CD4-positive, alpha-beta memory T cell (primary cell): ENCODE measurements at places on chromosomes 4 and X. TPM values are rescaled to one million over a fixed set of nuclear protein-coding genes. Genes with fewer than 3 reads are reported as not detected.

Gene CXCL6
- not detected for total RNA-seq

- no peak for DNase-seq
Measured at GRCh38 chrX:38868941-38869401, 67.7 kb downstream of the MID1IP1 start.

DNA sequence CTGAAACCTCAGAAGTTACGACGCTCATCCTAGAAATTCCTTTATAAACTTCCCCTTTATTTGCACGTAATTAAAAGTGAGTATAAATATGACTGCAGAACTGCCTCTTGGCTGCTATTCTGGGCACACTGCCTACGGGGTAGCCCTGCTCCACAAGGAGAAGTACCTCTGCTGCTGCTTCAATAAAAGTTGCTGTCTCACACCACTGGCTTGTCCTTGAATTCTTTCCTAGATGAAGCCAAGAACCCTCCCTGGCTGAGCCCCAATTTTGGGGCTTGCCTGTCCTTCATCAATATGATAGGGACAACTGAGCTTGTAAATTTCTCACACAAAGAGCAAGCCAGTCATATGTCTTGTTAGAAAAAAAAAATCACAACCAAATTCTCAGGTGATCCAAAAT, 115.8 kb downstream of the VEGFC start:
- DNase-seq = no peak

DNA sequence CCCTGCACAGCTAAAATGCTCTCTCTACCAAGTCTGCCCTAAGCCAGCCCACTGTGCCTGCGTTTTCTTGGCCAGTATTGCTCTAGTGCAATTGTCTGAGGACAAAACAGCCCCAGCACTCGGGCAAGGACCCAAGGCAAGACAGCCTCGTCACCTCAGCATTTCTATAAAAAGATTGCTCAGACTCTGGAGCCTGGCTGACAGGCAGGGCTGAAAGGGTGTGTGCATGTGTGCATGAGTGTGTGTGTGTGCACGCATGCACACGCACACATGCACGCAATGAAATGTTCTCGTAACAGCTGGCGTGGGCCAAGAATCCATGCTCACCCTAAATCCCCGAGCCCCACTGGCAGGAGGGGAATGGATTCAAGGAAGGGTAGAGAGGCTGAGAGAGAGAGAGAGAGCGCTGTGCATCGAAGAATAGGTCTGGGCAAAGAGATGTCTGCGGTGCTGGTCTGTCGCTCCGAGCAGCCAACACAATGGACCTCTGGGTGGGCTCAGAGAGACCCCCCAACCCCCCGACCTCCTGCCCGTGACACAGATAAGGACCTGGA, 579.2 kb downstream of the BCOR start:
- no peak for DNase-seq

DNA sequence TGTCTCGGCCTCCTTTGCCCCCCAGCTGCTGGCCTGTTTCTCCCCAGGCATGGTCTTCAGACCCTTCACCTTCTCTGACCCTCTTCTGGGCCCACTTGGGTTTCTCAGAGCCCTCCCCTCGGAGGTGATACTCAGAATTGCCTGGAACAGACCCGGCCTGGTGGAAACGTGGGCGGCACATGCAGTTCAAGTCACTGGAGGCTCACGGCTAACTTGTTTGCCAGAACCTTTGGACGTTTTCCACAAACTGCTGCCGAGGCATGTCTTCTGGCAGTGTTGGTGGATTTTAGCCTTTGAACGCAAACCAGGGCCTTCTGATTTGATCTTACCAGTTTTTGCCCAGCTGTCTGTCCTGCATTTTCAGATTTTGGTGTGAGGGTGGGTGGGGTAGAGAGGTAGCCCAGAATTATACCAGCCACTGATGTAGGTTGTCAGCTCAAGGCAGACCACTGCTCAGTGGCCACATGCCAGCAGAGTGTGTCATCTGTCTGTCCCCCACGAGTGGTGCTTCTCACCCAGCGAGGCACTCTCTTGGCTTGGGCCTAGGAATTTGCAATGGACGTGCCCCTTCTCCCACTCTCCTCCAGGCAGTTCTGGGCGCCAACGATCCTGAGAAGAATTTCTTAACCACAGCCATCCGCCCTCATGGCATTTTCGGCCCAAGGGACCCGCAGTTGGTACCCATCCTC, 32.5 kb upstream of the ZNF185 start:
- no peak for DNase-seq

GRCh38 chrX:23826653-23827052, 43.7 kb downstream of the SAT1 start:
- no peak for DNase-seq
